ENCODE measurements at places on chromosomes 2 and 18. TPM values are rescaled to one million over a fixed set of nuclear protein-coding genes. Genes with fewer than 3 reads are reported as not detected.

- no peak for DNase-seq
Observed at GRCh38 chr2:62196278-62196901, 475 bp downstream of the B3GNT2 start.

DNA sequence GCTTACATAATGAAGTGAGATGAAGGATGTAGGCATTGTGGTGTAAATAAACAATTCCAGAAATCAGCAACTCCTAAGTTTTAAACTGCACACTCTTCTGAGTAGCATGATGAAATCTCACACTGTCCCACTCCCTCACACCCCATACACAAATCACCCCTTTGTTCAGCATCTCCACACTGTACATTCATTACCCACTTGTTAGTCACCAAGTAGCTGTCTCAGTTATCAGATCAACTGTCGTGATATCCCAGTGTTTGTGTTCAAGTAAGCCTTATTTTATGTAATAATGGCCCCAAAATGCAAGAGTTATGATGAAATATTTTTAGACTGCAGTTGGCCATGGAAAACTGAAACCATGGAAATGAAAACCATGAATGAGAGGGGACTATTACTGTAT, 135.7 kb downstream of the GRB14 start:
- peak; percentile 20 for DNase-seq

DNA sequence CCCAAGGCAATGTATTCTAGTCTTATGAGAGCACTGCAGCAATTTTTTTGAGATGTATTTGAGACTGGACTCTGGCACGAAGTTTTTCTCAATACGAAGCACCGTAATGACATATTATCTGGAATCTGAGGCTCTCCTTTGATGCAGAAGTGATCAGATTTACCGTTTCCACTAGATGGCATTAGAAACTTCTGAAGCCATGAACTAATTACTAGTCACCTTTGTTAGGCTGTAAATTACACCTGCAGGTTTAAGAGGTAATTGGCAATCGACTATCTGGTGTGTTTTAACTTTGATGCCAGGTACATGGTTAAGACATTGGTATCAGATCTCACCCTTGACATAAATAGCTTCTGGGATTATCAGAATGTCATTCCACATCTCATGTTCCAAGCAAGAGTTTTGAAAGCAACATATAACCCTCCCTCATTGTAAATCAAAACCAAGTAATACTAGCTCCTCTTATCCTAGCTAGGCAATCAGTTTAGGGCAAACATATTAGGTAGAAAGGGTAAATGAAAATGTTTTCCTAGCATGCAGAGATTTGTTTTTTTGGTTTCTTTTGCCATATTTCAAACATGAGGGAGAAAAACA, 254.6 kb upstream of the SPRED2 start:
- no peak for DNase-seq

DNA sequence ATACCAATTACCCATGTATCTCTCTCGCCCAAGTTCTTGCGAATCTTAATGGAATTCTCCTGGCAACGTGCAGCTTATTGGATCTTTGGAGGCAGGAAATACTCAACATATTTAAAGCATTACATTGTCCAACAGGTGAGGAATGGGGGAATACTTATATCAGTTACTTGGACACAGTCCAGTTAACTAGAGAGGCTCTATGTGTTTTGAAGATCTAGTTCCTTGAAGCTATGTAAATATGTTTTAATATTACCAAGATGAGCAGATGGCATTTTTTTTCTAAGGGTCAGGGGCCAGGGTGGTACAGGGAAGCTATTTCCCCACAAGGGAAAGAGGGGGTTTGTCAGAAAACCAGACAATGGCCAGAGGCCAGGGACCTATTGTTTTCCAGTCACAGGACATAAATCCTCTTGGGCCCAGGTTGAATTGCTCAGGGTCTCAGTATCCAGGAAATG, 26.8 kb upstream of the MC5R start:
- peak; percentile 15 for DNase-seq

DNA sequence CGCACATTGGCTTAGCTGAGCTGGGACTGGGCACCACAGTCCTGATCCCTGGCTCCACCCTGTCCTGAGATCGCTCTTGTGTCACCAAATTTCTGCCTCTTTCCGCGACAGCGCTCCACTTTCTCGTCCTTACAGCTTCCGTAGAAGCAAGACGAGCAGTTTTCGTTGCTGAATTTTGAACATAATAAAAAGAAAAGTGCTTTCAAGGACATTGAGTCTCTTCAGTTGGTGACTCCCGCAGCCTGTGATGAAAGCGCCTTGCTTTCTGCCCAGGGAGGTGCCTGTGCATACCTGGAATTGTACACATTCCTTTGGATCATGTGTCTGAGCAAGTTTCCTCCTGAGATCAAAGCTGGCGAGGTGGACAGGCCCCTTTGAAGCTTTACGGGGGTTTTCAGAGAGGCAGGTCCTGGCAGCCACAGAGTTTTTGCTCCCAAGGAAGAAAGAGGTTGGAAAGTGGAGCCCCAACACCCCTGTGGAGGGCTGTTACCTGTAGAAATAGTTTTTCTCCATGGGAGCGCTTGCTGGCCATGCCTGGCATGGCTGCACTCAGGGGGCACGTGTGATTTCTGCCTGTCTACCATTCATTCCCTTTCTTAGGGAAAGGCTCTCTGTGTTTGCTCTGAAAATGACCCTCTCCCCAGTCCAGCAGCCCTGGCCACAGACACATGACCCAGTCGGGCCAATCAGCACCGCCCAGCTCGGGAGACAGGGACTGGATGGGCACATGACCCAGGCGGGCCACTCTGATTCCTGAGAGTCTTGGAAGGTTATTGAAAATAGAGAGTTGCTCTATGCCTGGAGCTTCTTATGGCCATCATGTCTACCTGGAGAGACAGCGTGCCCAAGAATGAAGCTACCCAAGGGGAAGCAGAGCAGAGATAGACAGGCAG, 115.6 kb upstream of the OTOS start:
- DNase-seq = no peak

GRCh38 chr2:119748135-119748534, 11.6 kb upstream of the PTPN4 start:
- no peak for DNase-seq

DNA sequence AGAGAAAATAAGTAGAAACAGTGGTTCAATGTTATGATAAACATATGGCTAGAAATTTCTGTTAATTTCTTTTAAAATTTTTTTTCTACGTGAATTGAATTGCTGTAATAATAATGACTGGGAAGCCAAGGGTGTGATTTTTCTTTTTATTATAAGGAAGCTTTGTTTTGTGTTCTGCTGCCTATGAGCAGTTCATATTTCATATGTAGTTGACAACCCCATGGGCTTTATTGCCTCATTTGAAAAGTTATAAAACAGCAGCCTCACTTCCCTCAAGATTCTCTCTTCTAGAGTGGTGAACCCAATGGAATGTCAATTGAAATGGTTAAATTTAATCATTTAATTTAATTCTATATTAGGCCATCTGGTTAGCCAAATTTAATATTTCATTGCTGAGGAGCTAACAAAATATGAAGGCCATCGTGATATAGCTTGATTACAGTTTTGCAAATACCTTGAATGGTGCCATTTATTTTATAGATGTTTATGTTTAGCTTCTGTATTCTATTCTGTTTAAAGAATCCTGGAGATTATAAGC, 72.6 kb upstream of the DOCK10 start:
- DNase-seq = no peak

- DNase-seq = no peak
Observed at GRCh38 chr2:137748533-137748932, 215.7 kb upstream of the HNMT start.

- no peak for DNase-seq
Observed at GRCh38 chr2:119475225-119475856, 43.7 kb downstream of the TMEM37 start.

SPATA3 gene
- not detected for total RNA-seq

ABCG5 gene
- total RNA-seq = not detected

ADD2 gene
- not detected for total RNA-seq

DNA sequence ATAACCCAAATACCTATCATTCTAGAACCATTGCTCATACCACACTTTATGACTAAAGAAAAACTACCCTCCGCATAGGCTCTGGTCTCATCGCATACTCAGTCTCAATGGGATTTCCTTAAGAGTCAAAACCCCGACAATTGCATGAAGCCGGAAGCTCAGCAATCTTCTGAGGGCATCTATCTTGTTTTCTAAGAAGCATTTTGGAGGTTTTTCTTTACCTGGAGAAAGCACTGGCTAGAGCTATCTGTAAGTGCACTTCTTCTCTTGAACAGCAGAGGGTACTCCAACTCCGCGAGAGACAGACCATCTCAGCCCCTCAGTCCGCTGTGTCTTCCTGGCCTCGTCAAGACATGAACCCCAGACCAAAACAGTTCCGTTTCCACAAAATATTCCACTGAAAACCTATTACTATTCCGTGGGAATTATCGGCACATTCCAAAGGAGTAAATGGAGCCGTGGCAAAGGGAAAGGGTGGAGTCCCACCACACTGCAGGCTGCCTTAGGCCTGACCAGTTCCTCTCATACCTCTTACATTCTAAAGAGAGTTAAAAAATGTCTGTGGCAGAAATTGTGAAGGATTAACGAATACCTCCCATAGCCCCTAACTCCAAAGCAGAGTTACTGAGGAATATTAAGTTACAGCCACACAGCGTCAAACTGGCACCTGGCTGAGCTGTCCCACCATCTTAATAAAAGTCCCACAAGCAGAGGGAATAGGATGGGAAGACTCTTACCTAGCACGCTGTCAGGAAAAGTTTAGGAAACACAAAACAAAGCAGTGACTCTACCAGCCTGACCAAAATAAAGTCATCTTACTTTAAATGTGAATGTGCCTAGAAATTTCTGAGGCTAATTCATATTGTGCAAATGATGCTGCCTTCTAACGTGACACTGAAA, 325.6 kb upstream of the VRK2 start:
- DNase-seq = peak; percentile 58

PLCL1 gene
- total RNA-seq = not detected

GRCh38 chr2:191690327-191690726, 12.4 kb downstream of the NABP1 start:
- no peak for DNase-seq

DNA sequence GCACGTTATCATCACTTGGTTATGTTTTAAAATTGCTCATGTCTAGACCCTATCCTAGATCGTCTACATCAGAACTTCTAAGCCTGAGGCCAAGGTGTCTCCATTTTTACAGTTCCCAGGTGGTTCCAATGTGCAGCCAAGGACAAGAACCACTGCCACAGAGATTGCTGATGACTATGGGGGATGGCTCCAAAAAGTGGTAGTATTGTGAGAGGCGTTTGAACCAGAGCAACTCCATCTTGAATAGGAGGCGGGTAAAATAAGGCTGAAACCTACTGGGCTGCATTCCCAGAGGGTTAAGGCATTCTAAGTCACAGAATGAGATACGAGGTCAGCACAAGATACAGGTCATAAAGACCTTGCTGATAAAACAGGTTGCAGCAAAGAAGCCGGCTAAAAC, 212.6 kb upstream of the FBXO11 start:
- DNase-seq = no peak

DNA sequence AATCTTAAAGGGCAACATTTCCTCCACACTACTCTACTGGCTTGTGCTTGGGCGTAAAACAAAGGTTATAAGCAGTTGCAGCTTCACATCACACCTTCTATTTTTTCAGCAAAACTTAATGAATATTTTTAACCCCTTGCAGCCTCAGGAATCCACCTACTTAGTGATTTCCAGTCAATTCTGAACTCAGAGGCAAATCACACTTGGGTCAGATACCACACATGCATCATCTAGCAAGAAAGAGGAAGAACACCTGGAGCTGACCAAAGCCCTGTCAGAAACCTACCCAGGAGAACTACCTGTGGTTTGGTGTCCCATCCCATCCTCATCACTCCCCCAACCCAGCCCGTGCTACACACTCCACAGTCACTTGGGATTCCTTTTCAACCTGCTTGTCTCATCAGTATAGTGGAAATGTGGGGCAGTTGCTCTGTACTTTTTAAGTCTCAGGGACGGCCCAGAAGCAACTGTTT, 25.5 kb downstream of the PIAS2 start:
- no peak for DNase-seq

GRCh38 chr2:189444322-189444721, 3.0 kb downstream of the WDR75 start:
- peak; percentile 54 for DNase-seq

GALNT13 gene
- total RNA-seq = not detected

ANKRD30B gene
- total RNA-seq = 0.59 TPM

DNA sequence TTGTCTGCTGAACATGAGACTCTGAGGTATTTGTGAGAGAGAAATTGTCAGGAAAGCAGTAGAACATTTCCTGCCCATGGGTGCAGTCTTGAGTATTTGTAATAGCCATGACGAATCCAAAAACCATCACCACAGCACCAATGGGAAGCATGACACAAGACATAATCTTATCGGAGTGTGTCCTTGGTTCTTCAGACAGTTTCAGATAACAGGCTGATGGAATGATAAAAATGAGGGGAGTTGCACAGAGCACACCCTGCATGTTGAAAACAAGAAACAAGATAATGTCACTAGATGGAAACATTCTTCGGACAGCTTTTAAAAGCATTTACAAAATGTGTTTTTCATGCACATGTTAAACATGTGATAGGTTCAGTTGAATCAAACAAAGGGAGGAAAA, 56.9 kb downstream of the SLC38A11 start:
- peak; percentile 66 for DNase-seq

GRCh38 chr18:25727281-25727985, 363.0 kb downstream of the SS18 start:
- no peak for DNase-seq

SALL3 gene
- not detected for total RNA-seq

GRCh38 chr2:218852911-218853667, 6.5 kb upstream of the WNT6 start:
- DNase-seq = peak; percentile 66

DNA sequence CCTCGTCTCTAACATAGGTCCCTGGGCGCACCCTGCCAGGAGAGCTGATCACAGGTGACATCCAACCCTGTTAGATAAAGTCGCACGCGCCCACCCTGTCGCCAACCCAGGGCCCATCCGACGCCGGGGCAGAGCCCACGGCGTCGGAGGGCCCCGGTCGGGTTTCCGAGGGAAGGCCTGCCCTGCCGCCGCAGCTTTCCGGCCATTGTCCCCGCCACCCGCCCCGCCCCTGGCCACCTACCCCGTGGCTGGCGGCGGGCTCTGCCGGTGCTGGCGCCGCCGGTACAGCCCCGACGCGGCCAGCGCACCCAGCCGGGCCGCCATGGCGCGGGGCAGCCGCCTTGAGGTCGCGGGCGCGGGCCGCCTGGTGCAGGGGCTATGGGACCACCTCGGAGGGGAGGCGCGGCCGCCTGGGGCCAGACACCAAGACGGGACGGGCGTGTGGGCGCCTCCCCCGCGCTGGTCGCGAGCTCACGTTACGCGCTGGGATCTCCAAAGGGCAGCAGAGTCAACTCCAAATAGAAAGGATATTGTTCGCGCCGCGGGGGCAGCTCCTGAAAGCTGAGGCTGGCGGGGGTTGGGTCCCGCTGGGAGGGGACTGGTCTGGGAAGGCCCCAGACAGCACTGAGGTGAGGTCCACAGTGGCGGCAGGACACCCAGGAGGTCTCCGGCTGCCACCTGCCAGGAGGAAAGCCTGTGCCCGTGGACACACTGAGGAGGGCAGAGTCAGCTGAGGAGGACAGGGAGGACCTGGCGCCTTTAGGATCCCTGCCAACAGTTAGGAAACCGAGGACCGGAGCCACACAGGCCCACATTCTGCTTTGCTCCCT, 11.1 kb downstream of the LIMS2 start:
- no peak for DNase-seq
